ENCODE measurements at places on chromosomes 16 and 17.

DNA sequence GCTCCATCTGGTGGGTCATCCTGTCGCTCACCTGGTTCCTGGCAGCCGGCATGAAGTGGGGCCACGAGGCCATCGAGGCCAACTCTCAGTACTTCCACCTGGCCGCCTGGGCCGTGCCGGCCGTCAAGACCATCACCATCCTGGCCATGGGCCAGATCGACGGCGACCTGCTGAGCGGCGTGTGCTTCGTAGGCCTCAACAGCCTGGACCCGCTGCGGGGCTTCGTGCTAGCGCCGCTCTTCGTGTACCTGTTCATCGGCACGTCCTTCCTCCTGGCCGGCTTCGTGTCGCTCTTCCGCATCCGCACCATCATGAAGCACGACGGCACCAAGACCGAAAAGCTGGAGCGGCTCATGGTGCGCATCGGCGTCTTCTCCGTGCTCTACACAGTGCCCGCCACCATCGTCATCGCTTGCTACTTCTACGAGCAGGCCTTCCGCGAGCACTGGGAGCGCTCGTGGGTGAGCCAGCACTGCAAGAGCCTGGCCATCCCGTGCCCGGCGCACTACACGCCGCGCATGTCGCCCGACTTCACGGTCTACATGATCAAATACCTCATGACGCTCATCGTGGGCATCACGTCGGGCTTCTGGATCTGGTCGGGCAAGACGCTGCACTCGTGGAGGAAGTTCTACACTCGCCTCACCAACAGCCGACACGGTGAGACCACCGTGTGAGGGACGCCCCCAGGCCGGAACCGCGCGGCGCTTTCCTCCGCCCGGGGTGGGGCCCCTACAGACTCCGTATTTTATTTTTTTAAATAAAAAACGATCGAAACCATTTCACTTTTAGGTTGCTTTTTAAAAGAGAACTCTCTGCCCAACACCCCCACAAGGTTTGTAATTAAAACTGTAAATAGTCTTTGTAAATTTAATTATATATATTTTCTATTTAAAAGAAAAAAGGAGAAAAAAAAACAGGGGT, 1.7 kb downstream of the FZD2 start:
- no peak for DNase-seq

DNA sequence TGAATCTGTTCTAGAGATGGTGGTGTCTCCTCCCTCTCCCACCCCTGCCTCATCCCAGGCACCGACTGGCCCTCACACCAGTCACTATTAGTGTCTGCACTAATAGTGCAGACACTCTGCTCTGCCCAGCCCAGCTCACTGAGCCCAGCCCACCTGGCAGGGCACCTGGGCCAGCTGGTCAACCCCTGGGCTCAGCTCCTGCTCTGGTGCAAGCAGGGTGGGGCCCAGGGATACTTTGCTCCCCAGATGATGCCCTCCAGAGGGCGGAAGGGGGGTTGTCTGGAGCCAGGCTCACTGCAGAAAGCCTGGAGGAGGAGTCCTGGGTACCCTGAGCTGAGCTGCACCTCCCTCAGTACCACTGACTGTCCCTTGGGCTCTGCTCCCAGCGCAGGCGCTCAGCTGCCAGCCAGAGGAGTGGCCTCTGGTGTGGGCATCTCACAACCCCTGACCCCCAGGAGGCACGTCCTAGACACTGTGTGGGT, 14.5 kb downstream of the RAB11FIP4 start:
- DNase-seq = no peak

GRCh38 chr16:57271867-57272495, 12.5 kb downstream of the PLLP start:
- DNase-seq = no peak

DNA sequence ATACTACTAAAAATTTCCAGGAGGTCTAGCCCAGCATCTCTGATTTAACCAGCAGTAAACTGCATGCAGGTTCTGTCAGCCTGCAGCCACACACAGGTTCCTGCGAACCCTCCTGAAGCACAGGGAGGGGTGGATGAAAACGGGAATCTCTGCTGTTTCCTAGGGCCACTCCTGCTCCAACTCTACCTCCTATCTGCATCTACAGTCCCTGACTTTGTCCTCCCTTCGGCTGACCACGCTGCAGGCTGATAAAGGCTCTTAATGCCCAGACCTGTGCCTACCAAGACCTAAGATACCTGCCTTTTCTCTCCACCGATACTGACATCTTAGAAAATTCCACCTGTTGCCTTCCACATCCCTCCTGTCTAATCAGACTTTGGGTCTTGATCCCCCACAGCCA, 50.2 kb downstream of the CYTH1 start:
- DNase-seq = no peak

GRCh38 chr16:2196981-2197511, 641 bp upstream of the CASKIN1 start:
- DNase-seq = no peak

DNA sequence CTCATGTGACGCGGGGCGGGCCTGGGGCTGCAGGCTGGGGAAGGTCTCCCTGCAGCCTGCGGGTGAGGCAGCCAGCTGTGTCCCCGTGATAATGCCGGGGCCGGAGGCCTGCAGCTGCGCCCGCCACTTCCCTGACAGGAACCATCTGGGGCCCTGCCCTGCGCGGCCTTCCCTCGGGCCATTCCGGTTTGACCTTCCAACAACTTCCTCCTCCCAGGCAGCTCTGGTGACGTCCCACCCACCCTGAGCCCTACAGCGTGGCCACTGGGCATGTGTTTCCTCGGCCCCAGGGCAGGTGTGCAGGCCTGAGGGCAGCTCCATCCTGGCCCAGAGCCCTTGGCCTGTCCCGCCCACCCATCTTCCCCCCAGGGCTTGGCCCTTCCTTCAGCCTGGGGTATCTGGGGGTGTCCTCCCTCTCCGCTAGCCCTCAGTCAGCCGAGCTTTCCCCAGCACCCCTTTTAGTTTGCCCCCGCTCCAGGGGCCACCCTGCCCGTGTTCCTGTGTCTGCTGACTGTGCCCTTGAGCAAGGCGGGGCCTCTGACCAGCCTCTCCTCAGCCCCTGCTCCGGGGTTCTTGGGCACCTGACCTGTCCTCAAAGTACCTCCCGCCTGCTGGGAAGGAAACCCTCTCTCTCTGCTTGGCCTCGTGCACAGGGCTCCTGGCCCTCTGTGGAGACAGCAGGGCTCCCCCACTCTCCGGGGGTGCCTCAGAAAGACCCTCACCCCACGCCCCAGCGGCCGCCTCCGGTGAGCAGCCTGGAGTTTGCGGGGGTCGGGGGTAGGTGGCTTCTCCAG, at the start of gene CBFA2T3:
CBFA2T3 (minus strand) TSS at position 190 of the 794 bp plus-strand sequence. CDS start 400 bp downstream, outside the sequence.
- no peak for DNase-seq

Measured in NCI-H1417 treated with DMSO at 0.1 percent for 48 hours (cell line).